ENCODE measurements at places on chromosomes 2 and 18.

- DNase-seq: no peak
These were observed 77.2 kb downstream of the C1D start for GRCh38 chr2:67985586-67985985.

DNA sequence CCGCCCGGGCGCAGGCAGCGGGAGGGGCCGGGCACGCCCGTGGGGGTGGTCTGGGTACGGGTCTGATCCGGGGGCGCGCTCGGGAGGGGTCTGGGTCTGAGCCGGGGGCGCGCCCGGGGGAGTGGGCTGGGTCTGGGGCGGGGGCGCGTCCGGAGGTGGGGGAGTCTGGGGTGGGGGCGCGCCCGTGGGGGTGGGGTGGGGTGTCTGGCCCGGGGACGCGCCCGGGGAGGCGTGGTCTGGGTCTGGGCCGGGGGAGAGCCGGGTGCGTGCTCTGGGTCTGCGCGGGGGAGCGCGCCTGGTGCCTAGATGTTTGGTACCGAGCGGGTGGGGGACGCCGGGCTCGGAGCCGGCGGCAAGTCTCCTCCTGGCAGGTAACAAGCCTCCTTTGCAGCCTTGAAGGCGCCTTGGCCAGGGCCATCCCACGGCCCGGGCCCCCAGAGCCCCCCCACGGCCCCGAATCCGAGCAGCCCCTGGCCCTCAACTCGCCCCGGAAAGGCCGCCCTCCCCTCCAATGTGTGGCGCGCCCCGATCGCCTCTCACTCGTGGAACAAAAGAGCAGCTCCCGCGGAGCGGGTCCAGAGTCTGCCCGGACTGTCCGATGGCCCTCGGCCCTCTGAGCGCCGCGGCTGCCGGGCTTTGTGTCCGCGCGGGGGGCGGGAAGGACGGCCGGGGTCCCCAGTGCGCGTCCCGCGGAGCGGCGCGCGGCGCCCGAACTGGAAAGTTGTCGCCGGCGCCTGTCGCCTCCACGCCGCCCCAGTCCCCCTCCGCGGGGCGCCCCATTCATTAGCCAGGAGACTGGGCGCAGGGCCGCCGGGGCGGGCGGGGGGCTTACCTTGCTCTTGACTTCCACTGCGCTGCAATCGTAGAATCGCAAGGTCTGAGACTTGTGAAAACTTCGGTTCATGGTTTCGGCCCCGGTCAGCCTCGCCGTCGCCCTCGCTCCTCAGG lies 595 bp downstream of the PARD6G start:
- no peak for DNase-seq

- DNase-seq: no peak
These were observed 51.8 kb upstream of the AP1S3 start for GRCh38 chr2:223889229-223889628.

GRCh38 chr2:205358351-205358815 lies 323.9 kb upstream of the NRP2 start:
- DNase-seq: no peak

GRCh38 chr18:41731884-41732283 lies 223.2 kb upstream of the PIK3C3 start:
- peak; percentile 83 for DNase-seq

DNA sequence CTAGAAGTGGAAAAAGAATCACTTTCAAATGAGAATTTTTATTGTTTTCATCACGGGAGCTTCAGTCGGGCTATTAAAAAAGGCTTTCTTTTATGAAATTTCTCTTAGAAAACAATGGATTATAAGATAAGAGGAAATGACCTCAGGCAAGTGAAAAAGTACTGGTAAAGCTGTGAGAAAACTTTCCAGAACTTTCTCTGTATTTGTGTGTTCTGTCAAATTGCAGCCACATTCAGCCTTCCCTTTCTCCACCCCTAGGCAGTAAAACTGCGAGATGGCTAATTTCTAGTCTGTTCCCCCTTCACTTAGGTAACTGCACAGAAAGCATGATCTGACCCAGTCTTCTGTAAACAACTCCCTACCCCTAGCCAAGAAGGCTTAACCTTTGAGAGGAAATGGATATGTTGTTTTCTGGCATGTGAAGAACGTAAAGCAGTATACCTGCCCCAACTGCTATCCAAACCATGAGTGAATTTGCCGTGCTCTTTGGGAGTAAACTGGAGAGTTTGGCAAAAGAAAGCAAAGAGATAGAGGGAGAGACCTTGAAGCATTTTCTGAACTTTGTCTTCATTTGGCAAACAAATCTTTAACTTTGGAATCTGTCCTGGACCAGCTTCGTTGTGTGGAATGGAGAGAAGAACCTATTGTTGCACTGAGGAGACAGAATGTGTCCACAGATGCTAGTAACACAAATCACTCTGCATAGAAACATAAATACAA lies 105.4 kb downstream of the ETAA1 start:
- DNase-seq: peak; percentile 18

DNA sequence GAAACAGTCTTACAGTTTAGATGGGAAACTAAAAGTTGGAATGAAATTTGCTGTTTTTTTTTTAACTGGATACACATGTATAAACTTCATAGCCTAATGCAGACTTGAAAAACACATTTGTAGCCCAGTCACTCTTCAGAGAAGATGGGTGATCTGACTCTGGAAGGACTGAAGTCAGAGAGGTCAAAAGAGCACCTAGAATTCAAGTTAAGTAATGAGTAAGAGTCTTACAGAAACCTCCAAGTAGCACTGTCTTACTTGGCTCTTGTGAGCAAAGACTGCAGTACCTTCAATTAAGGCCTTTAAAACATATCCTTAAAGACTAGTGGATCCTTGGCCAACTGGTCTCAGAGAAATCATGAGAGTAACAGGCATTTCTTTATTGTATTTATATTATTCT lies 41.9 kb downstream of the TRAPPC8 start:
- DNase-seq: no peak

- no peak for DNase-seq
These were observed 964 bp upstream of the ST3GAL5 start for GRCh38 chr2:85889627-85890281.

GRCh38 chr18:31576670-31577069 lies 15.0 kb upstream of the TTR start:
- no peak for DNase-seq

DNA sequence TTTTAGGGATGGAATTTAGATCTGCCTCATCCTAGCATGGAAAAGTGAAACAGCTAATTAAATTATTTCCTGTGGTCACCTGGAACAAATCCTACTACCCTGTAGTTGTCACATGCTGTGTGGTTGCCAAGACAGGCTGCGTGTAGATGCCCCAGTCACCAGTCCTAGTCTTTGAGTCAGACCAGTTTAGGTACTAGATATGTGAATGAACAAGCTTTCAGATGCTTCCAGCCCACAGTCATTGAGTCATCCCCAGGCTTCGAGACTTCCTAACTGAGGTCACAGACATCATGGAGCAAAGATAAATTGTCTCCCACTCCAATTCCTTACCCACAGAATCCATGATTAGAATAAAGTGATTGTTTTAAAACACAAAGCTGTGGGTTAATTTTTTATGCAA lies 35.8 kb upstream of the GRB14 start:
- DNase-seq: no peak

GRCh38 chr2:43939695-43940256 lies 56.0 kb downstream of the LRPPRC start:
- no peak for DNase-seq

- DNase-seq: peak; percentile 69
These were observed 89.4 kb downstream of the DGKD start for GRCh38 chr2:233443511-233444183.

DNA sequence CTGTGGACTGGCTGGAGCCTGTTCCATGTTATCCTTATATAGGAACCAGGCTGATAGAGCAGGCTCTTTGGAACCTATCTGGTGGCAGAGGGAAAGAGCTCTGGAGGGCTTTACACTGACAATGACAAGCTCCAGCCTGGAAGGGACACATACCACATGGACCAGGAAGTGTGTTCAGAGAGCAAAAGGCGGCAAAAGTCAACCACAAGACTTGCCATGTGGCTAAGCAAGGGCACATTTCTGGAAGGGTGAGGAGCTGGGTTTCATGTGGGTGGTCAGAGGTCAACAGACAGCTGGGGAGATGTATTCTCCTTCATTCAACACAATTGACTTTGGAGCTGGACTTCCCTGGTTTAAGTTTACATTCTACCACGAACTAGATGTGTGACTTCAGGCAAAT lies 325.2 kb downstream of the DYSF start:
- DNase-seq: peak; percentile 41

DNA sequence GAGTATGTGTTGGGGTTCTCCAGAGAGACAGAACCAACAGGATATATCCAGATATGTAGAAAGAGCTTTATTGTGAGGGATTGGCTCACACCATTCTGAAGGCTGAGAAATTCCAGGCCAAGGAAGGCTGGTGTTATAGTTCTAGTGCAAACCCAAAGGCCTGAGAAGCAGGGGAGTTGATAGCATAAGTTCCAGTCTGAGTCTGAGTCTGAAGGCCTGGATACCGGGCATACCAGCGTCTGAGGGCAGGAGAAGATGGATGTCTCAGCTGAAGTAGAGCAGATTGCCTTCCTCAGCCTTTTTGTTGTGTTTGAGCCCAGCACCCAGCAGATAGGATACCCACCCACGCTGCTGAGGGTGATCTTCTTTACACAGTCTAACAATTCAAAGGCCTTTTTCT lies 211.7 kb upstream of the RASGRP3 start:
- DNase-seq: no peak

DNA sequence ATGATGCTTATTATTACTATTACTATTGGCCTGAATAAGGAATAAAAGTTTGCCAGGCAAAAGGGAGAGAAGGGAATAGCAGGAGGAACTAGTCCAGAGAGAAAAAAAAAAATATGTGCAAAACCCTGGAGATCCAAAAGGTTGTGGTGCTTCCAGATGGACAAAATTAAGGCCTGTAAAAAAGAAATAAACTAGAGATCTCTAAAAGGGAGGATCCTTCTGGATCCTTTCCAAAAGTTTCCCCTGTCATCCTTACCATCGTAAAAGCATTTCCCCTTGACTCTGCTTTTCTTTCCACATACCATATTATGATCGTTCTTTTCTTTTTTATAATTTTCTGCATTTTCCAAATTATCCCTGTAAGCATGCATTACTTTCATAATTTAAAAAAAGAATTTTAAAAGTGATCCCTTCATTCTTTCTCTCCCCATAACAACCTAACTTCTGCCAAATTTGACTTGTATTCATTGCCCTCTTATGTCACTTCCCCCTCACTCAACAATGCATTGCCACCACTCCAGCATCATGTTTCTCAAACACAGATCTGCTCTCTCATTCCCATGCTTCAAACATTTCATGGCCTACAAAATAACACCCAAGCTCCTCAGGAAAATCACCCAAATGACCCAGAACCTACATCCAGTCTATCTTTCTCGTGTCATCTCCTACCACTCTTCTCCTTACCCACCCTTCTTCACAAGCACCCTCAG lies 40.3 kb downstream of the RBMS1 start:
- no peak for DNase-seq

- DNase-seq: no peak
These were observed 35.2 kb upstream of the CNGA3 start for GRCh38 chr2:98311090-98311489.

- DNase-seq: no peak
These were observed 37.5 kb downstream of the TBC1D8 start for GRCh38 chr2:101113441-101114267.

- no peak for DNase-seq
These were observed 78.9 kb downstream of the CERS6 start for GRCh38 chr2:168534926-168535325.

- DNase-seq: no peak
These were observed 44.8 kb downstream of the RMP24 start for GRCh38 chr18:36017232-36017631.

DNA sequence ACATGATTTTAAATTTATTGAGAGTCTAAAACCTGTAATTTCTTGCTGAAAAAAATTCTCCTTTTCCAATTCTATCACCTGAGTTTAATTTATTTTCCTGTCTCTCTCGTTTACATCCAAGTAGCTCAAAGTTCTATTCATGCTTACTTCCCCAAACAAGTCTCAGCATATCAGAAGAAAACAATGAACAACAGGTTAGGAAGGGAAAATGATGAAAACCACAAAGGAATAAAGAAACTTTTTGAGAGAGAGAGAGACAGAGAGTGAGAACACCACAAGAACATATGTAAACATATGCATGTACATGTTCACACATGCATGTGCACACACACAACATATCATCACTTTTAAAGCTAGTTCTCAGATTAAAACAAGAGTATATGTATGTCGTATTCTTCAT lies 112.1 kb downstream of the STRN start:
- DNase-seq: no peak

GRCh38 chr2:104598636-104599035 lies 255.3 kb upstream of the POU3F3 start:
- DNase-seq: no peak

DNA sequence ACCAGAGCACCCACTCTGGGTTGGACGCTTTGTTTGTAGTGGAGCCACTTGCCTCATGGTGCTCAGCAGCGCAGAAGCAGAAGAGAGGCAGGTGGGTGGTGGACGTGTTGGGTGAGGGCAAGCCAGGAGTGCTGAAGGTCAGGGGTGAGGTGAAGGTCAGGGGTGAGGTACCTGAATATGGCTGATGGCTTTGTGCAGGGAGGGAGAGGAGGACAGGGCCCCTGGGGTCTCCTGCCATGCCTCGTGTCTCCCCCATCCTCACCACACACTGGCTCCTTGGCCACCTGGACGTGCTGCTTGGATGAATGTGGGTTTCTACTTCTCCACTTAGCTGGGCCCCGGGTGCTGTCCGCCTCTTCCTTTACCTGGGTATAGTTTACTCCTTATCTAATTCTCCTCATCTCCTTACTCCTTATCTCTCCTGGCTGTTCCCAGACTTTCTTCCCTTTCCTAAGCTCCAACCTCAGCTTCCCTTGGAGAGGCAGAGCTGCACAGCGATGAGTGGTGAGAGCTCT lies 68.1 kb downstream of the DYSF start:
- DNase-seq: no peak

All from kidney capillary endothelial cell (primary cell).